CD4-positive, alpha-beta T cell treated with Interferon alpha-2 for 1 hour (primary cell): ENCODE measurements at places on chromosomes 7 and 10.

GRCh38 chr10:75399461-75400162, 2.0 kb downstream of the ZNF503 start:
- peak; percentile 47 for DNase-seq

DNA sequence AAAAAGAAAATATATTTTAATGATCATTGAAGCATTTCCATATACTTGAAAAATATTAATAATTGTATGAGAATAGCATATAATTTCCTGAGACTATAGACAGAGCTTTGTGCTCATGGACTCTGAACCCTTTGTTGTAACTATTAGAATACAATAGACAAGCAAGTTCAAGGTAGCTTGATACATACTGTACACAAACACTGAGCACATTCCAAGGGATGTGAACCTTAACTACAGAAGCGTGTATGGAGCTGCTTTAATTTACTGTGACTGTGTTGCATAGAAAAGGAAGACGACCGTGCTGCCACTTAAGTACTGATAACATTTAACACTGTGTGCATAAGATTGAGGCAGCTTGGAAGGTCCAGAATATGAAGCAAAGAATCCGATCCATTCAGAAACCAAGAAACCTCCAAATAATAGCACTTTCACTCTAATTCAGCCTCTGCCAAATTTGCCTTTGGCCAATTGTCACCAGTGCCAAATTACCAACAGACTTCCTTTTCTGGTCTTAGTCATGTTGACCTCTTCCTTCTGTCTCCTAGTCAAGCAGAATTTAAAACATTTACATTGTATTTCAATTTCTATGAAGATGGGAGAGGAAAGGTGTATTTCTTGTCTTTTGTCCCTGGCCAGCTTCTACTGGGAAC, 566.1 kb upstream of the GALNT17 start:
- DNase-seq = no peak

- no peak for DNase-seq
These were observed 111.1 kb downstream of the OAT start for GRCh38 chr10:124307591-124307990.

- DNase-seq = no peak
These were observed 16.9 kb upstream of the ANKRD1 start for GRCh38 chr10:90937645-90938258.

- no peak for DNase-seq
These were observed 253.6 kb downstream of the ELFN1 start for GRCh38 chr7:1923409-1924257.

DNA sequence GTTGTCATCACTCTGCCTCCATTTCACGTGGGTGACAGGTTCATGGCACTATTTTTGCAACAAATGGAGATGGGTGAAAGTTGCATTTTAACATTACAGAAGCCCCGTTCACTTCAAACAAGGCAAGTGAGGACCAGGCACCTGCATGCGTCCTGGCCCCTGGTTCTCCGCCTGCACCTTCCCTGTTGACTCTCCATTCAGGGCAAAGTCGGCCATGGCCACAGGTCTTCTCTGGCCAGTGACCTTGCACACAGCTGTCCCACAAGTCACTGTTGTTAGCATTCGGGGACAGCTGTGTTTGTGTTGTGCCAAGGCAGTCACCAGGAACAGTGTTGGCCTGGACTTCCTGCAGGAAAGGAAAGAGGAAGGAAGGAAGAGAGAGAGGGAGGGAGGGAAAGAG, 554.9 kb downstream of the TCERG1L start:
- no peak for DNase-seq

GRCh38 chr7:68107968-68108367, 1111.3 kb downstream of the TYW1 start:
- DNase-seq = no peak

- DNase-seq = no peak
These were observed 10.6 kb downstream of the SGMS1 start for GRCh38 chr10:50613150-50613549.

DNA sequence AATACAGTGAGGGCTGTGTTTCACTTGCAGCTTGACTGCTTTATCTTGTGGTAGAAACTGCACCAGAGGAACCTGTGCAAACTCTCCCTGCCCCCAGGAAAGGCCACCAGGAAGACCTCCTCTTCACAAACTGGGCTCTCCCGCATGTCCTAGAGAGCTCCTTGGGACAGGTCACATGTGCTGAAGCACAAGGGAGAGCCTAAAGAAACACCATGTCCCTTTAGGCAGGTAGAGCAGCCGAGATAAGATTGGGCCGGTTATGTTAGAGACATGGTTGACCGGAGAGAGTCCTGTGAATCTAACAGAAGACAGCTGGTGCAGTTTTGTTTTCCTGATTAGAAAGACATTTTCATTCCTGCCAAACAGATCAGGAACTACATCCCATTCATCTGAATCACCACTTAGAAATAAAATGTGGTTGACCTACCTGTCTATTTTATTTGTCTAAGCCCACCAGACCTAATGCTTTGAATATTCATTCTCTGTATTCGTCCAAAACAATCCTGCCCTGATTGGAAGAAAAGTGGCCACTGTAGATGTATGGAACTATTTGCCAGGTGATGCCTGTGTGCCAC, 224.1 kb downstream of the GLI3 start:
- DNase-seq = no peak

GRCh38 chr10:131978851-131979250, 2.9 kb downstream of the BNIP3 start:
- no peak for DNase-seq

DNA sequence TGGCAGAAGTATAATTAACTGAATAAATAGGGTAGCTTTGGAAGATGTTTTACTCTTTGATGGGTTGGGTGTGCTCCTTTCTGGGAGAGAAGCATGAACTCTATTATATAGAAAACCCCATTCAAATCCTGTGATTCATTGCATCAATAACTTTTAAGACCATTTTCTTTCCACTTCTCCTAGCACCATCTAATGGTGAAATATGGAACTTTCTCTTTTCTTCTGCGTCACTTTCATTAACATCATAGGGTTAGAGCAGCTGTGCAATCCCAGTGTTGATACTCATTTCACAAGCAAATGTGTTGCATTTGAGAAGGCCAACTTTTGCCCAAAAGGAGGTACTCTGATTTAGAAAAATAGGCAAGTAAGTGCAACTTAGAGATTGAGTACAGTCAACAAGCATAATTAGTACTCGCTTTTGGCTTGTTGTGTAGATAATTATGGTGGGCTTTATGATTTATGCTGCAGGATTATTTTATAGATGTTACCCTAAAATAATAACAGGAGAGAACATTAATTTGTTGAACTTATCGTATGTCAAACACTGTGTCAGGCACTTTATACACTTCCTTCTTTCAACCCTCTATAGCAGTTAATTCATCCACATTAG, 92.9 kb downstream of the CPED1 start:
- DNase-seq = no peak

GRCh38 chr7:86762129-86762528, 118.4 kb downstream of the GRM3 start:
- no peak for DNase-seq

GRCh38 chr10:13788711-13789447, 202.1 kb downstream of the PRPF18 start:
- peak; percentile 27 for DNase-seq

DNA sequence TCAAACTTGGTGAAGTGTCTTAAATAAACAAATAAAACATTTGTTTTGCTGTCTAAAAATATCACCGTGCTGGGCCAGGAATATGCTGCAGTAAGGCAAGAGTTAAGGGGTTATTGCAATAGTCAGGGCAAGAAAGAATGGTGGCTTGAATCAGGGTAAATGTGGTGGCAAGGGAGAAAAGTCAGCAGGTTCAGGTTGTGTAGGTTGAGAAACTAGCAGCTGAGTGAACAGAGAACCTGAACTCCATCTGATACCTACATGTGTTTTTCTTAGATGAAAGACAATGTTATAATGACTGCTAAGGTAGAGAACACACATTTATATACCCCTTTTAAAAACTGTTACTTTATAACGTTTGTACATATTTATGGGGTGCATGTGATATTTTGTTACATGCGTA, 28.7 kb downstream of the OTUD1 start:
- no peak for DNase-seq

GRCh38 chr10:124008681-124009080, 84.7 kb downstream of the CHST15 start:
- no peak for DNase-seq

DNA sequence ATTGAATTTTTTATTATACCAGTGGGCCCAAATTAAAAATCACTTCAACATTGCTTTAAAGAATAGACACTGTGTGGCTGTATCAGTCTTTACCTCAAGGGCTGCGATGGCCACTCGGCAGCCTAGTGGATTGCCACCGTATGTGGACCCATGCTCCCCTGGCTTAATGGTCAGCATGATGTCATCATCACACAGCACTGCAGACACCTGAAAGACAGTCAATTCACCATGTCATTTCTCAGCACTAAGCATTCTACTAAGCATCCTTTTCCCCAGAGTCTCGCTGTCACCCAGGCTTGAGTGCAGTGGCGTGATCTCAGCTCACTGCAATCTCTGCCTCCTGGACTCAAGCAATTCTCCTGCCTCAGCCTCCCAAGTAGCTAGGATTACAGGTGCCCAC, 17.1 kb downstream of the OAT start:
- DNase-seq = no peak

DNA sequence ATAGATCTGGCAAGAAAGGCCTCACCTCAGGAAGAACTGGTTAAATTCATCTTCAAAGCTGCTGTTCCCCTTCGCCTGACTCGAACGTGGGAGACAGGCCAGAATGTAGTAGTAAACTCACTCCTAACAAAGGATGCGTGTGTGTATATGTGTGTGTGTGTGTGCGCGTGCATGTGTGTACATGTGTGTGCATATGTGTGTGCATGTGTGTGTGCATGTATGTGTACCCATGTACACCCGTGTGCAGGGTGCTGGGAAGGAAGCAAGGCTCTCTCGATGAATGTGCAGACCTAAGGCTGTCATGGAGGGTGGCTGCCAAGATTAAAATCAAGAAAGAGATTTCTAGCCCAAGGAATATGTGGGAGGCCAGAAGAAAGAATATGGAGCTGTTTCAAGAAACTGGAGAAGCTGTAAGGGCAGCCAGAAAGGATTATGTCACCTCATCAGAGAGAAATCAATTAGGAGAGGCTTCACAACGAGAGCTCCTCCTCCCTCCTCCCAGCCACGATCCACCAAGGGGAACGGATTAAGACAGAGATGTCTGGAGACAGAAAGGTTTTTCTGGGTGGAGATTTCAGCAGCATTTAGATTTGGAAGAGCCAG, 34.0 kb upstream of the LBX1 start:
- DNase-seq = no peak

DNA sequence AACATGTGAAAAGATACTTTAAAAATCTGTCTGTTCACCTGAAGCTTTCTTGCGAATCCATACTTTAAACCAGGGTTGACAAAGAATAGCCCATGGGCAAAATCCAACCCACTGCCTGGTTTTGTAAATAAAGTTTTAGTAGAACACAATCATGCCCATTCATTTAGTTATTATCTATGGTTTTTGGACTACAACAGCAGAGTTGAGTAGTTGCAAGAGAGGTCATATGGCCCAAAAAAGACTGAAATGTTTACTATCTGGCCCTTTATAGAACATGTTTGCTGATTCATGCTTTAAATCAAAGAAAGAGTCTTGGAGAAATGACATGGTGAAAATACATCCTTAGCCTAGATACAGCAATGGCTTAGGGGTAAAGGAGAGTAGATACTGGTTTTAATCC, 356.2 kb downstream of the RNLS start:
- no peak for DNase-seq

DNA sequence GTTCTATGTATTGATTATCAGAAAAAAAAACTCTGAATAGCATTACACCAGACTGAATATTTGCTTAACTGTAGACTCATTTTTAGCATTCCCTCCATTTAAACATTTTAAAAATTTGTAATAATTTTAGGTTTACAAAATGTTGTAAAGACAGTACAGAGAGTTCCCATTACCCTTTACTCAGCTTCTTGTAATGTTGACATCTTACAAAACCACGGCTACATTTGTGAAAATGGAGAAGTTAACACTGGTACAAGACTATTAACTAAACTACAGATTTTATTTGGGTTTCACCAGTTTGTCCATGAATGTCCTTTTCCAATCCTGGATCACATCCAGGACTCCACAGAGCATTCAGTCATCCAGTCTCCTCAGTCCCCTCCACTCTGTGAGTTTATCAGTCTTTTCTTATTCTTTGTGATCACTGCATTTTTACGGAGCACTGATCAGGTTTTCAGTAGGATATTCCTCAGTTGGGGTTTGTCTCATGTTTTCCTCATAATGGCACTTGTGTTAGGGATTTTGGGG, 130.0 kb upstream of the EEPD1 start:
- DNase-seq = no peak

- no peak for DNase-seq
These were observed 42.7 kb upstream of the ITGB8 start for GRCh38 chr7:20288036-20288435.
